ENCODE measurements at places on chromosomes 13 and 19. TPM values are rescaled to one million over a fixed set of nuclear protein-coding genes. Genes with fewer than 3 reads are reported as not detected.

DNA sequence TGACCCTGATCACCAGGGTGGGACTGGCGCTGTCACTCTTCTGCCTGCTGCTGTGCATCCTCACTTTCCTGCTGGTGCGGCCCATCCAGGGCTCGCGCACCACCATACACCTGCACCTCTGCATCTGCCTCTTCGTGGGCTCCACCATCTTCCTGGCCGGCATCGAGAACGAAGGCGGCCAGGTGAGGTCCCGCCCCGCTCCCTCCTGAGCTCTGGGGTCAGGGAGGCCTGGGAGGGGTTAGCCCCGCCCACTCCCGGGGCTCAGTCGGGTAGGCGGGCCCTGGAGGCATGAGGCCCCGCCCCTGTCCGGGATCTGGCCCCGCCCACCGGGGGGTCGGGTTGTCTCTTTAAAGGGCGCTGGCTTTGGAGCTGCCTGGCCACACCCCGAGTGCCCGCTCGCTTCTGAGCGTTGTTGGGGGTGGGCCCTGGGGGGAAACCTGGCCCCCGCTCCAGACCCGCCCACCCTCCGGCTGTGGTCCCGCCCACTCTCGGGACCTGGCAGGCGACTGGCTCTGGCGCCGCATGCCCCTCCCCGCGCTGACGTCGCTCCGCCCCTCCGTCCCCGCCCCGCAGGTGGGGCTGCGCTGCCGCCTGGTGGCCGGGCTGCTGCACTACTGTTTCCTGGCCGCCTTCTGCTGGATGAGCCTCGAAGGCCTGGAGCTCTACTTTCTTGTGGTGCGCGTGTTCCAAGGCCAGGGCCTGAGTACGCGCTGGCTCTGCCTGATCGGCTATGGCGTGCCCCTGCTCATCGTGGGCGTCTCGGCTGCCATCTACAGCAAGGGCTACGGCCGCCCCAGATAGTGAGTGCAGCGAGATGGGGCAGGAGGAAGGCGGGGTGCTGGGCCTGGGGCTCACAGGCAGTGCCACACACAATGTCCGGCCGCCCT is 13.1 kb downstream of the DDX39A start:
- DNase-seq = peak; percentile 99
- no peaks in the 10 kb centered on the region for H3K4me1 ChIP-seq

GRCh38 chr19:46297700-46298478 is 1.0 kb downstream of the HIF3A start:
- no peak overlapping the region for H3K27ac ChIP-seq
- H3K4me3 ChIP-seq = peak overlapping the region; percentile 80
- no peaks in the 10 kb centered on the region for H3K27me3 ChIP-seq
- DNase-seq = no peak

GRCh38 chr13:78323040-78323439 is 280.3 kb downstream of the POU4F1 start:
- no peaks in the 10 kb centered on the region for H3K27me3 ChIP-seq
- no peak for DNase-seq
- H3K36me3 ChIP-seq = no peaks in the 10 kb centered on the region
- no peaks in the 10 kb centered on the region for H3K4me1 ChIP-seq
- no peak overlapping the region for H3K4me3 ChIP-seq

DNA sequence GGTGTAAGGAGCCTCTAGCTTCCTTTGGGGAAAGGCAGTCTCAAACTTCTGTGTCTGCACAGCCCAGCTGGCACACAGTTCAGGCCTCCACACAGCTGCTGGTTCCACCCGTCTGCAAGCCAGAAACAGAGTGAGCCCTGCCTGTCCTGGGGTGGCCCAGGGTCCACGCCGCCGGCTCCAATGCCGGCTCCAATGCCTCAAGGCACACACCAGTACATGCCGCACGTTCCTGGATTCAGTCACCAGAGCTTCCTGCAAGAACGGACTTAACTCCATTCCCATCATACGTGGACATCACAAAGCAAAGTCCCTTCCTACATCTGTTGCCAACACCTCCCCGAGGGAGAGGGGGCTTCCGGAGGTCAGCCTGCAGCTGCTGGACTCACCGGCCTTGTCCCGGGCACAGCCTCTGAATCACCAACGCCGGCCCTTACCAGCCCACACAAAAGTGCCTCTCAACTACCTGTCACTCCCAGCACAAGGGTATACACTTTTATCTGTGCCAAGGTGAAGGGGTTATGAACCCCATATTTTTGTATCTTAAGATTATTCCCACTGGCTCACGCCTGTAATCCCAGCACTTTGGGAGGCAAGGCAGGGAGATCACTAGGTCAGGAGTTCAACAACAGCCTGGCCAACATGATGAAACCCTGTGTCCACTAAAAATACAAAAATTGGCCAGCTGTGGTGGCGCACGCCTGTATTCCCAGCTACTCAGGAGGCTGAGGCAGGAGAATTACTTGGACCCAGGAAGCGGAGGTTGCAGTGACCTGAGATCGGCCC is 8.5 kb downstream of the SH3GL1 start:
- no peak for DNase-seq
- no peaks in the 10 kb centered on the region for H3K27me3 ChIP-seq
- H3K4me1 ChIP-seq = no peaks in the 10 kb centered on the region
- peaks cover 7% of the 10 kb centered on the region for H3K36me3 ChIP-seq
- H3K4me3 ChIP-seq = no peak overlapping the region

GRCh38 chr13:48493851-48494250 is 39.0 kb downstream of the RCBTB2 start:
- no peak overlapping the region for H3K27ac ChIP-seq
- no peak overlapping the region for H3K4me3 ChIP-seq
- no peaks in the 10 kb centered on the region for H3K27me3 ChIP-seq
- no peak for DNase-seq
- H3K4me1 ChIP-seq = peaks cover 3% of the 10 kb centered on the region
- peaks cover 3% of the 10 kb centered on the region for H3K36me3 ChIP-seq

DNA sequence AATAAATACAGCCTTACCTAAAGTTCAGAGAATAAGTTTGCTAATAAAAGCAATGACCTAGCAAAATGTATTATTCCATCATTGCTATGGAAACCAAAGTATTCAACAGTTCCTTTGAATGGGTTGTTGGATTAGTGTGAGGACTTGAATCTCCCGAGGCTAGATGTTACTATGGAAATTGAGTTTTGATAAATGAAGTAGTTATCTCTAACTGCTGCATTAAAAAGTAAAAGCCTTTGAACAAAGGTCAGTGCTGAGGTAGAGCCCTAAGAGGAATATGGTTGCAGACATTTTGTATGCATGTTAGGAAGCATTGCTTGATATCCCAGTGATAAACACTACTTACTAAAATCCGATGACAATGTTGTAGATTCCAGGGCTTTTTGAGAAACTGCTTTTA is 6.2 kb downstream of the KLF5 start:
- H3K27ac ChIP-seq = no peak overlapping the region
- H3K27me3 ChIP-seq = peaks cover 14% of the 10 kb centered on the region
- H3K4me1 ChIP-seq = no peaks in the 10 kb centered on the region
- H3K4me3 ChIP-seq = no peak overlapping the region
- no peak for DNase-seq

DNA sequence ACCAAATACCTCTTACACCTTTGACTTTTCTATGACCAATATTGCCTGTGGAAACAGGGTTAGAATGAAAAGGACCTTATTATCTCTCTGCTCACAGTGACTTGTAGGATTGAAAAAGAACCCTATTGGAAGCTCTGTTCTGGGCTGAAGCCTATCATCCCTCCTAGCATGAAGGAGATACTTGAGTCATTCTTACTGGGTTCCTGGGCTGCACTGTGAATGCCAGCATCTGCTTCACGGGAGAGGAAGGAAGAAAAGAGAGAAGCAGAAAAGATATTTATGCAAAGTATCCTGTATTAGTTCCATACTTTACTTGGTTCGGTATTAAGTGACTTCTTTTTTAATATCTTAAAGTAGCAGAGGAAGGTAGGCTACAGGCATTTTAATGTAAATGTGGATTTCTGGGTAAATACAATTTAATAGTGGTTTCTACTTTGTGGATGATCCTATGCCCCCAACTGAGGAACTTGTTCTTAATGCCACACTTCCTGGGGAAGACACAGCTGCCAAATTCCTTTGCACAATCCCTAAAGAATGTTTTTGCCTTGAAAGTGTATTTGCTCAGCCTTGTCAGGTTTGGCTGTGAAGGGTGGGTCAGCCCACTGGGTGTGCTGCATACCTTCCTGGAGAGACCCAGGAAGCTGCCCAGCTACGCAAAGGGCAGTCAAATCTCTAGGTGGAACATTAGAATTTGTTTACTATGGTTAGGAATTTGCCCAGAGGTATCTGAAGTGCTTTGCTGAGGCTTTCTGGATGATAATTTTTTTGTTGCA is 13.7 kb upstream of the SCEL start:
- no peaks in the 10 kb centered on the region for H3K4me1 ChIP-seq
- H3K4me3 ChIP-seq = no peak overlapping the region
- no peak overlapping the region for H3K27ac ChIP-seq
- H3K36me3 ChIP-seq = no peaks in the 10 kb centered on the region
- peak; percentile 55 for DNase-seq

DNA sequence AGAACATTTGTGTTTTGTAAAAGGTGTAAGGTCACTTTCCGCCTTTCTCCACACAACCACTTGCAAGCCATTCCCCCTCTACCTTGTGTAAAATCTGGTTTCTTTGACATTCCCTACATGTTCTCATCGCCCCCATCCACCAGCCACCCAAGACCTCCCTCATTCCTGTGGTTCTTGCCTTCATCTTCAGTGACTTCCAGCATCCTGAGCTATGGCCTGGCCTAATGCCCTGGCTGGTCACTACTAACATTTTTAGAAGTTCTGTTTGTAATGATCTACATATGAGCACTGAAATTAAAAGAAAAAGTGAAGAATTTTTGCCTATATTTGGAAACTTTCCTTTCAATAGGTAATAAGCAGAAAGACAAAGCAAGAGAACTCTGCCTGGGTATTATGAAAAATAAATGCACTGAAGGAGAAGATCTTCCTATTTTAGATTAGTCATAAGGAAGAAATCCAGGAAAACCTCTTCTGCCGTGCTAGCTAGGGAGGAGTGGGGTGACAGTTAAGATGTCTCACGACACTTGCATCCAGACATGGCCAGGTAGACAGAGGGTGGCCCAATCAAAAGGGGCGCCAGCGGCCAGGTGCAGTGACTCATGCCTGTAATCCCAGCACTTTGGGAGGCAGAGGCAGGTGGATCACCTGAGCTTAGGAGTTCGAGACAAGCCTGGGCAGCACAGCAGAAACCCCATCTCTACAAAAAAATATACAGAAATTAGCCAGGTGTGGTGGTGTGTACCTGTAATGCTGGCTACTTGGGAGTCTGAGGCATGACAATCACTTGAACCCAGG is 28.1 kb upstream of the MPHOSPH8 start:
- no peak overlapping the region for H3K4me3 ChIP-seq
- no peak for DNase-seq
- no peak overlapping the region for H3K27ac ChIP-seq
- H3K27me3 ChIP-seq = no peaks in the 10 kb centered on the region
- peaks cover 26% of the 10 kb centered on the region for H3K36me3 ChIP-seq

GRCh38 chr13:71461892-71462291 is 405.1 kb downstream of the DACH1 start:
- no peak overlapping the region for H3K27ac ChIP-seq
- H3K27me3 ChIP-seq = no peaks in the 10 kb centered on the region
- no peaks in the 10 kb centered on the region for H3K4me1 ChIP-seq
- H3K4me3 ChIP-seq = no peak overlapping the region
- DNase-seq = no peak

DNA sequence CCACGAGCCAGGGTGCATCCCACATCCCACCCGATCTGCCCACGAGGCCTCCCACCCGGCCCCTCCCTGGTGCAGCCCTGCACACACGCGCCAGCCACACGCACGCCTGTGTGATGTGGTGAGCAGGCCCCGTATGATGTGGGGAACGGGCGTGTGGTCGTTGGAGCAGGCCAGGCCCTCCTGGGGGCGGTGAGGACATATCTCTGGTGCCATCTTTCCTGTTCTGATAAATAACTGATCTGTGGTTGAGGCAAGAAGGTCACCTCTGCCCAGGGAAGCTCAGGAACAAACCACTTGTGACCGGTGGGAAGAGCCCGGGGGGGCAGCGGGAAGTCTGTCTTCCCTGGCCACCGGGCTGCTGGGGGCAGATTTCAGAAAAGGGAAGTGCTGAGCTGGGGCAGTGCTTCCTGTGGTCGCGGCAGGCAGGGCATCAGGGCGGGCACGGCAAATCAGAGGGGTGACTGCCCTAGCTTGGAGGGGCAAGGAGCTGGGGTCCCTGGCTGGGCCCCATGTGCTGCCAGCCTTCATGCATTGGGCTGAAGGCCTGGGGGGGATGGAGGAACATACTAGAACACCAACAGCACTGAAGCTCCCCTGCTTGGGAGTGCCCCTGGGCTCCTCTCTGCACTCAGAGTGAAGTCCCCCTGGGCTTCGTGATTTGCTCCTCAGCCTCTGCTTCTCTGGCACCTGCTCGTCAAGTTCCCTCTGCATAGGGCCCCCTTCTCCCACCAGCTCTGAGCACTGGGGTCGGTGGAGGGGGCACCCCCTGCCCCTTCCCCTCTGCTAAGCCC is 35.2 kb upstream of the SLC7A10 start:
- H3K4me3 ChIP-seq = no peak overlapping the region
- no peaks in the 10 kb centered on the region for H3K36me3 ChIP-seq
- DNase-seq = no peak
- no peaks in the 10 kb centered on the region for H3K27me3 ChIP-seq
- H3K27ac ChIP-seq = no peak overlapping the region

DNA sequence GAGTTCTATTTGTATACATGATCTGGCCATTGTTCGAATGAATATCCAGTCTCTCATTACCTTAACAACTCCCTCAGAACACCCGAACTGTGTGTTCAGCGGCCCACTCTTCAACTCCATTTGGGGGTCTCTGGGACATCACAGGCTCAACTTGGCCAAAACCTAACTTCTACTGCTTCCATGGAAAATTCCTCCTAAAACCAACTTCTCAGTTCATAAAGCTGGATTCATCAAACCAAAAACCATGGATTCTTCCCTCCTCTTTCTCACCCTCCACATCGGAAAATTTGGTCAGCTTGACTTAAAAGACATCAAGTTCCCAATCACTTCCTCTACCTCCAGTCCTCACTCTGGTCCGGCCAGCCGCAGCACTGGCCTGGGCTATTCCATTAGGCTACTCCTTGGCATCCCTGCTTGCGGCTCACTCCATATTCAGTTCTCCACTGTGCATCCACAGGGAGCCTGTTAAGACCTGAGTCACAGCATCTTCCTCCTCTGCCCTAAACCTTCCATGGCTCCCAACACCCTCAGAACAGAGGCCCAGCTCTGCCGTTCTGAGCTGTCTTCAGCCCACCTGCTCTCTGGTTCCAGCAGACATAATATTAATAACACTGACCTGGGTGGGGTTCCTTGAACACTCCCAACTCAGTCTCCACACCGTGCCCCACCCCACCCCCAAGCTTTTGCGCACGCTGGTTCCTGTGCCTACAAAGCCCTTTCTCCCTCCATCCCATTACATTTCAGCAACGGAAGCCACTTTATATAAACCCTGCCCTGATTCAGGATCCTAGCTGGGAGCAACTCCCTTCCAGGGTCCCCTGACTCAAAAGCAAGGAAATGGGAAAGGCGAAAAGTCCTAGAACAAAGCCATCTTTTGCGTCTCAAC is 1.1 kb downstream of the ZNF792 start:
- peaks cover 45% of the 10 kb centered on the region for H3K36me3 ChIP-seq
- no peak for DNase-seq
- no peak overlapping the region for H3K27ac ChIP-seq
- peaks cover 6% of the 10 kb centered on the region for H3K4me1 ChIP-seq

GRCh38 chr13:38415233-38415632 is 65.6 kb downstream of the UFM1 start:
- H3K4me3 ChIP-seq = no peak overlapping the region
- H3K36me3 ChIP-seq = peaks cover 5% of the 10 kb centered on the region
- peaks cover 3% of the 10 kb centered on the region for H3K4me1 ChIP-seq
- H3K27ac ChIP-seq = no peak overlapping the region
- H3K27me3 ChIP-seq = no peaks in the 10 kb centered on the region
- DNase-seq = no peak

GRCh38 chr19:48102870-48103751 is 7.5 kb downstream of the PLA2G4C start:
- no peak overlapping the region for H3K27ac ChIP-seq
- H3K36me3 ChIP-seq = no peaks in the 10 kb centered on the region
- no peaks in the 10 kb centered on the region for H3K27me3 ChIP-seq
- peak overlapping the region; percentile 51 for H3K4me3 ChIP-seq

The CEBPA gene
- 3.7 TPM for total RNA-seq

The SBSN gene
- total RNA-seq = 0.15 TPM

The C3 gene
- 5.9 TPM for total RNA-seq
